ENCODE measurements at places on chromosomes 2 and 18.

- no peak for DNase-seq
Measured at GRCh38 chr2:186968277-186968676, 119.3 kb upstream of the ZSWIM2 start.

DNA sequence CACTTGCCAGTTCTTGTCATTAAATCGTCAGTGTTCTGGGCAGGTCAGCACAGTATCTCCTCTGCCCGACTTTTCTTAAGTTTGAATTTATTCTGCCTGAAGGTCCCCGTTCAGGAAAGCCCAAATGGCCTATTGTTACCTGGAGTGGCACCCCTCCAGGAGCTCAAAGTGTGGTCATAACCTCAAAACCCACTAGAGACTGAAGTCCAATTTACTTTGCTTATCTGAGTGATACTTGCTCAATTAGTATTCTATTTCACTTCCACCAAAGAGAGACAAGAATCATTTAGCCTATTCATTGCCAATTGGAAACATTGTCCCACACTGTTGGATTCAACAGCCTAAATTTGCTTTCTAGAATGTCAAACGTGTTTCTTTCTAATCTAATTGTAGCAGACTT, 375.3 kb downstream of the LNPK start:
- no peak for DNase-seq

GRCh38 chr18:58230438-58231179, 186.6 kb downstream of the NEDD4L start:
- no peak for DNase-seq

- DNase-seq = no peak
Measured at GRCh38 chr2:100017633-100018032, 124.8 kb downstream of the AFF3 start.

DNA sequence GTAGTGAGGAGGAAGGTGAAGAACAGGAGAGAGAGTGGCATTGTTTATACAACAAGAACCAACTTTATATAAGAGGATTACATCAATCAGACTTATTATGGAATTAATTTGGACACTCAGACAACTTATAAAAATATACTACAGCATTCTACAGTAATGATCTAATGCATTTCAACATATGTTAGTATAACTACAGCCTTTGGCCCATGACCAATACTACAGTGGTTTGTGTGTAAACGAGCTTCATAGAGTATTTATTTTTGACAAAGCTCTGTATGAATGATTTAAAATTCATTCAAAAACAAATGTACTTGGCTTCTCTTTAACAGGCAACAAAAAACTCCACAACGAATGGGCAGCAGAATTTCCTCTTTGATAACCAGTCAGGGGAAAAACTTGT, 72.8 kb downstream of the ZNF521 start:
- DNase-seq = no peak

GRCh38 chr2:55923091-55923981, at the start of gene EFEMP1:
Gene EFEMP1, minus strand, starts transcription at chr2:55923782. Its CDS starts 1,342 bp downstream, at chr2:55922440.
- DNase-seq = peak; percentile 2

DNA sequence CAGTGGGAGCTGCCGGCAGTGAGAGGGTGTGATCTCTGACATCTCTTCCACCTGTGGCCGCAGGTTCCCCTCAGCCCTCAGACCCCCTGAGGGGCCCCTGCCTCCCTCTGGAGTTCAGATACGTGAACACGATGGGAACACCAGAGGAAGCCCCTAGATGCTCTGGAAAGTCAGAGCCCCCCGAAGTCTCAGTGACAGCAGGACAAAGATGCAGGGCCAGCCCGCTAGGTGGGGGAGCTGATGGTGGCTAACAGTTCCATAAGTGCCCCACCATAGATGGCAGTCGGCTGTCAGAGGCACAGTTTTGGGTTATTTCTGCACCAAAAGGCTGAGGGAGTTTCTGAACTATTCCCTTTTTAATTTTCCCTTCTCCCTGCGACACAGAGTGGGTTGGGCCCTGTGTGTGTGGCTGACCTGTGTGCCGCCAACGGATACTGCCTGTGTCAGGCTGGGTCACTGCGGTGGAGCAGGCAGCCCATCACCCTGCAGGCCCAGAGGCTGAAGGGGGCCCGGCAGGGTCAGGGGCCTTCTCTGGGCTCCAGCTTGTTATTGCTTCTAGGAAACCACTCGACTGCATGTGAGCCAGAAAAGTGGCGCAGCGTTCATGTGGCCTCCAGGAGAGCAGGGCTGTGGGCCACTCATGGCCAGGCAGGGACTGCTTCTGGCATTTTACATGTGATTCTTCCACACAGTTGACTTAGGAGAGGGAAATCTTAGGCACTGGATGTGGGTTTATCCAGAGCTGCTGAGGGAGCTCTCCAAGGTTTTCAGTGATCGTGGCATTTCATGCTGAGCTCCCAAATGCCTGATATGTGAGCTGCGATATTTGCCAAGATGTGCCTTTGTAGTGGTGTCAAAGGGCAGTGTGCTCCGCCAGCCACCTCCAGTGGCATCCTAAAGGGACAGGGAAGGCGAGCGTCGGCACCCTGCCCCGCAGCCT, 225.1 kb downstream of the SH3RF3 start:
- DNase-seq = no peak

- DNase-seq = no peak
Measured at GRCh38 chr18:78510091-78510490, 469.5 kb upstream of the SALL3 start.

GRCh38 chr2:129231924-129232323, 747.5 kb upstream of the RAB6C start:
- DNase-seq = no peak

DNA sequence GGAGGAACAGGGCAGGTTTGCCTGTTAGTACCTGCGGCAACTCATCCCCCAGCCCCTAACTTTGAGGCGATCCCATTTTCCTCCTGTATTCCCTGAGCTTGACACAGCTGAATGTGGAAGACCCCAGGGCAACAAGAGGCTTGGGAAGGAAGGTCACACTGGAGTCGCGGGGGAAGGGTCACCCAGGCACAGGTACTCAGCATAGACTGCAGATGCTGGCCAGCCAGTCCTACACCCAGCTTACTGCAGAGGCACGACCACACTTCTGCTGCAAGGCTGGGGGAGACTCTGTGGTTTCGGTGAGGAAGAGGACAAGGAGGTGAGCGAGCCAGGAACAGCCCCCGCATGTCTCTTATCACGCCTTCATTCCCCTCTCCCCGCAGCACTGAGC, 91.5 kb downstream of the MALT1 start:
- DNase-seq = no peak

GRCh38 chr2:181977661-181978350, 7.8 kb upstream of the PPP1R1C start:
- DNase-seq = peak; percentile 31

GRCh38 chr18:60319129-60319528, 53.4 kb downstream of the MC4R start:
- DNase-seq = no peak

GRCh38 chr2:112758711-112759110, 5.7 kb downstream of the CKAP2L start:
- DNase-seq = no peak

DNA sequence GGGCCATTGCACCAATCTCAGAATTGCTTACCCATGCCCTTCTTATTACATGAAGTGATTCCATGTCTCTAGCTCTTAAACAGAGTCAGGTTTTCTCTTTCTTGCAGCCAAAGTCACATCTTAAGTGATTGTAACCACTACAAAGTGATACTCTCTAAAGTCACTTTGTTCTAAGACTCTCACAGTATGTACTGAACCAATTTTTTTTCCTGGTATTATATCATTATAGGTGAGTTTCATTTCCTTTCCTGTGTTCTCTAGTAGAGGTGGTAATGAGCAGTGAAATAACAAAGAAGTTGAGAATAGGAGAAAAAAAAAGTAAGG, 66.3 kb upstream of the DARS1 start:
- DNase-seq = no peak

DNA sequence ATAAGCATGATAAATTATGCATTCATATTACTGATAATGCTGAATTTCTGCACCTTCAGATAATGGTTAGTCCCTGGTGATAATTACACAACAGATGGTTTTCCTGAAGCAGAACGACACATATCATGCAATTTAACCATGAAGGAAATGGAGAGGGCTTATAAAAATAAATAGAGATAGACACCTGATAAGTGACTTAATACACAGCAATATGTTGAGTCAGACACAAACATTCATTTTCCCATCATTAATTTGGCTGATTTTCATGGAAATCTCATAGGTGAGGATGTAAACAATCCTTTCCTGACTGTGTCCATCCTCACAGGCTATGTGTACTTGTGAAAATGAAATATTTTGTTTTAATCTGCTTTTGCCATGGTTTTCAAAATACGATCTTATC, 36.9 kb upstream of the DSEL start:
- DNase-seq = no peak

DNA sequence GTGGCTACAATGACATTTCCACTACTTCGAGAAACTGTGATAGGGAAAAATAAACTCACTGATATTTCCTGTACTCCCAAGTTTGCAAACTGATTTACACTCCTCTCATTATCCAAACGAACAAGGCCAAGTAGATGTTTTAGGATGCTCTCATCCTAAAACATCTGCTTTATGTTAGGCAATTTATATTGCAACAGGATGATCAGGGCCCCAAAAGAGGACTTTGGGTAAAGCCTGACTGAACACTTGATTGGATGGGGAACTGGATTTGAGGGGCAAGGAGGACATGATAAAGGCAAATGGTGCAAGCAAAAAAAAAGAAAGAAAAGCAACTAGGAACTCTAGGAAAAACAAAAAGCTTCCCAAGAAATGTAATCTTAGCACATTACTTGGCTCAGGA, 2.1 kb upstream of the HES6 start:
- DNase-seq = no peak

- DNase-seq = no peak
Measured at GRCh38 chr2:132692816-132693215, 22.8 kb upstream of the LYPD1 start.

- no peak for DNase-seq
Measured at GRCh38 chr18:326846-327245, 59.0 kb upstream of the THOC1 start.

DNA sequence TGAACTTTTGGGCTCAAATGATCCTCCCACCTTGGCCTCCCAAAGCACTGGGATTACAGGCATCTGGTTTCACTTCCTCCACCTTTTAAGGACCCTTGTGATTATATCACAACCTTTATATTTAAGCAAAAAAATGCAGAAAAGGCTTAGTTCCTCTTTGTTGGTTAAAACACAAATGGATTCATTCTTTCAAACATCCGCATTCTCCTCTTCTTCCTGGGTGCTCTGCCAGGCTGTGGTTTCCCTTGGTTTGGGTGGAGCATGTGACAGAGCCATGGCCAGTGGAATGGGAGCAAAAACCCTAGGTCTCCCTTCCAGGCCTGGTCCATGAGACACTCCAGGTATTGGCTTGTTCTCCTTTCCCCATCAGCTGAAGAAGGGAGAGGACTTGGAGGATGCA, 9.9 kb upstream of the SLC66A3 start:
- no peak for DNase-seq

DNA sequence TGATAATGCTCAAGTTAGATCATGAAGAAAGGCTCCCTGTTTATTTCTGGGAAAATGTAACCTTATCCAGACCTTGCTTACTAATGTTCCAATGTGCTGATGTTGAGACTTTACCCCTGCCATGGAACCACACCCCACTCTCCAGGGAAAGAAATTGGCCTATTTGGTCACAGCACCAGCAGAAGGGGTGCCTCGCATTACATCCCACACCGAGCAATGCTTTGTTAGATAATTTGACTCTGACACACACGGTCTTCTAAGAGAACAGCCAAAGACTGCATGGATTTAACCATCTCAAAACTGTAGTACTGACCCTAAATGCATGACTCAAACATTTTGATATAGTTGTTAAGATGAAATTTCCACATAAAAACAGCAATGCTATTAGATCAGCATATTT, 152.1 kb upstream of the CCDC150 start:
- no peak for DNase-seq

GRCh38 chr18:8741532-8741931, 36.2 kb downstream of the MTCL1 start:
- no peak for DNase-seq

- DNase-seq = no peak
Measured at GRCh38 chr18:50928551-50928950, 39.3 kb upstream of the ELAC1 start.

- no peak for DNase-seq
Measured at GRCh38 chr2:201483342-201483741, 31.8 kb downstream of the STRADB start.

DNA sequence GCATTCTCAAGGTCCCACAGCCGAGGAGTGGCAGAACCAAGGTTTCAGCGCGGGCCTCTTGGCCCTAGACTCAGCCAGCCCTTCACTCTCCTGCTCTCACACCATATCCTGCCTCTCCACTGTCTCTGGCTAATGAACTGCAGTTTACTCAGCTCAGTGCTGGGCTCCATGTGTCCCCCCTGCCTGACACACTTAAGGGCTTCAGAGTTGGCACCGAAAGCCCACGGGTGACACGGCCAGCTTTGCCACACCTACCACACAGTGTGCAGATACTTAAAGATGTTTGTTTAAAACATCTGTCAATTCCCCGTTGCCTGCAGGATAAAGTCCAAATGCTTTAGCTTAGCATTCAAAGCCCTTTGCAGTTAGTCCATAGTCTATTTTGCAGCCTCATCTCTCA, 241.2 kb downstream of the SEPTIN10 start:
- DNase-seq = no peak

- DNase-seq = no peak
Measured at GRCh38 chr2:158489366-158490112, 32.8 kb downstream of the PKP4 start.

DNA sequence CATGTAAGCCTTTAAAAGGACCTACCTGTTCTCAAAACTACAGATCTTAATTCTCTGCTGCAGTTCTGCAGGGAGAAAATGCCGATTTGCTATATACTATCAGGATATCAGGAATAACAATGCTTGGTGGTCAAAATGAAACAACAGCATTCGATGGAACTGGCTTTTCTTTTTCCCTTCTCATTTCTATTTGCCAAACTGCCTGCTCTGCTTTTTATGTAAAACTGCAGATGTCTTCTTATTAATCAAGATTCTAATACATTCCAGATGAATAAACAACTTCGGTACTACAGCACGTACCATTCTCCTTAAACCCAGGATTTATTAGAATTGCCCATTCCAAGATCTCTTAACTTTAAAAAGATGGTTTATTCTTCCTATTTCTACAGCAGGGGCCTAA, 100.9 kb downstream of the ZNF521 start:
- no peak for DNase-seq

DNA sequence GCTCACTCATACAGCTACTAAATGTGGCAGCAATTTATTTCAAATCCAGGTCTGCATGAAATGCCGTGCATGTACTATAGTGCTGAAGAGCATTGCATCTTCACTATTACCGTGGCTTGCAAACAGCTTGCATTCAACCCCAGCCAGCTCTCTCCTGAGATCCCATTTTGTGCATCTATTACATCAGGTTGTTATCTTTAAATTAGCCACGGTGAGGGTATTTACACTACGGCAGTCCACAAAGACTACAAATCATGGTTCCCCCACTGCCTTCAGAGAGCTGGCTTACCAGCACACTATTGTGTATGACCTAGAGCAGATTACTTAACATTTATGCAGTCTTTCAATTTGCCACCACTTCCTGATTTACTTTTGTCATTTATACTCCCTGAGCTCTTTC, 621.3 kb upstream of the LRATD1 start:
- DNase-seq = no peak

Measured in activated CD4-positive, alpha-beta T cell treated with anti-CD3 and anti-CD28 coated beads, Interleukin-2, amount 50 U/mL, for 48 hours (primary cell).